ENCODE measurements at places on chromosomes 16 and 17.

- no peak for DNase-seq
These were observed 6.8 kb downstream of the MPG start for GRCh38 chr16:84718-85406.

DNA sequence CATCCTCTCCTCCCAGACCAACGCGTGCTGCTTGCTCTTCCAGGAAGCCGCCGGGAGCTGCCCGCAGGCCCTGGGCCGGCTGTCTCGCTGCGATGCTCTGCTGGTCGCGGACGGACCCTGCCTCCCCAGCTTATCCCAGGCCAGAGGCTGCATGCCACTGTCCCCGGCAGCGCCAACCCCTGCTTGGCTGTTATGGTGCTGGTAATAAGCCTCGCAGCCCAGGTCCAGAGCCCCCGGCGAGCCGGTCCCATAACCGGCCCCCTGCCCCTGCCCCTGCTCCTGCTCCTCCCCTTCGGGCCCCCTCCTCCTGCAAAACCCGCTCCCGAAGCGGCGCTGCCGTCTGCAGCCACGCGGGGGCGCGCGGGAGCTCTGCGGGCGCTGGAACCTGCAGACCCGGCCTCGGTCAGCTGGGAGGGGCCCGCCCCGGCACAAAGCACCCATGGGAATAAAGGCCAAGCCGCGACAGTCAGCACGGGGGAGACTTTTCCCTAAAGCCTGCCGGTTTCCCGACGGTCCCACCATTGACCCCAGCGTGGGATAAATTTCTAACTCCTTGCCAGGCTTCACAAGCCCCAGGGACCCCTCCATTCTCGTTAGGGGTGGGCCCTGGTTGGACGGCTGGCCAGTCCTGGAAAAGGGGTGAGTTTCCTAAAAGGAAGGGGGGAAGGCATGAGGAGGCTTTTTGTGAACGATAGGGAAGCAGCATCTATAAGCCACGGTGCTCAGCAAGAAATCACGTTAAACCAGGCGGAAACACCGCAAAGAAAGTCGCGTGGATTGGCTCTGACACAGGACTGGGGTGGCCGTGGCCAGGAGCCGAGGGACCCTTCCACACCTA lies 11.2 kb downstream of the ENPP7 start:
- DNase-seq, result no peak

DNA sequence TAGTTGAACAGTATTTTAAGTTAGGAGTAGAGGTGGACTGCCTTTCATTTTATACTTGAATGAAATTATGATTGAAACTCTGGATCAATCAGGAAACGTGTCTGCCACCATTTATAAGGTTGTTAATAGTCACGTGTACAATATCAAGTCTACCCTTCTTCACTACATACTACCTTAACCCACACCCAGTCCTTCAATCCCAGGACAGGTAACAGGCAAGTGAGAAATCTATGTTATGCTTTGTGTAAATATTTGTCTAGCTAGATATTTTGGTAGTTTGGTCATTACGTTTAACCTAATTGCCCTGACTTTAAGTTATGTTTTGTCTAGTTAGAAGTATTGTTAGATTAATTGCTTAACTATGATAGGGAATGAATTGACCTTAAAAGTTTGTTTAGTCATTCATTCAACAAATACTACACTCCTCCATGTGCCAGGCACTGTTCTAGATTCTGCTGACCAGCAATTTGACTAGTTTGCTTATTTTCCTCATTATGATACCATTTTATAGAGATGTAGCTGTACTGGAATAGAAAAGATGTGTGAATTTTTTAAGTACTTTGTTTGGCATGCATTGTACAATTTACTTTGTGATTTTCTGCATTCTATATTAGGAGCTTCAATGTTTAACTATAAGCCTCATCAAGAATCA lies 72.0 kb downstream of the NQO1 start:
- no peak for DNase-seq

- no peak for DNase-seq
These were observed 1.3 kb upstream of the MPG start for GRCh38 chr16:76535-77272.

DNA sequence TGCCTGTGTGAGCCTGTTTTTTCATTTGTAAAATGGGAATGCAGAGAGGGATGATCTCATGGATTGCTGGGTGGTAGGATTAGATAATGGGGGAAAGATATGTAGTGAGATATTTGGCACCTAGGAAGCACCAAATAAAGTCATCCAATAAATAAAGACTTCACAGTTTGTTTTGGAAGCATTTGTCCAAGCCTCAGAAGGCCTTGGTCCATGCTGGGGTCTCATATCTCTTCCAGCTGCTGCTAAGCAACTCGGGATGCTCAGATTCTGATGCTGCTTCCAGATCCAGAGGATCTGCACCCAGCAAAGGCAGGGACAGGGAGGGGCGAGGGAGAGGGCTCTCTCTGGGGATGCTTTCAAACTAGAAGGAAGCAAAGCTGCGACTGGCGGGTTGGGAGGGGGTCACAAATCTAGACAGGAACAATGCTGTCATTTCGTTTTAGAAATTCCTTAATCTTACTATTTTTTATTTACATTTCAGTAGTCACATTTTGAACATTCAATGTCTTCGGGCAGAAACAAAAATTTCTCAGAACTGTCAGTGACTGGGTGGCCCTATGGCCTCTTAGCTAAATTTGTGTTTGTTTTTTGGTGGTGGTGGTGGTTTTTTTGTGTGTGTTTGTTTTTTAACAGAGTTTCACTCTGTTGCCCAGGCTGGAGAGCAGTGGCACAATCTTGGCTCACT lies 114.9 kb upstream of the CDH5 start:
- no peak for DNase-seq

DNA sequence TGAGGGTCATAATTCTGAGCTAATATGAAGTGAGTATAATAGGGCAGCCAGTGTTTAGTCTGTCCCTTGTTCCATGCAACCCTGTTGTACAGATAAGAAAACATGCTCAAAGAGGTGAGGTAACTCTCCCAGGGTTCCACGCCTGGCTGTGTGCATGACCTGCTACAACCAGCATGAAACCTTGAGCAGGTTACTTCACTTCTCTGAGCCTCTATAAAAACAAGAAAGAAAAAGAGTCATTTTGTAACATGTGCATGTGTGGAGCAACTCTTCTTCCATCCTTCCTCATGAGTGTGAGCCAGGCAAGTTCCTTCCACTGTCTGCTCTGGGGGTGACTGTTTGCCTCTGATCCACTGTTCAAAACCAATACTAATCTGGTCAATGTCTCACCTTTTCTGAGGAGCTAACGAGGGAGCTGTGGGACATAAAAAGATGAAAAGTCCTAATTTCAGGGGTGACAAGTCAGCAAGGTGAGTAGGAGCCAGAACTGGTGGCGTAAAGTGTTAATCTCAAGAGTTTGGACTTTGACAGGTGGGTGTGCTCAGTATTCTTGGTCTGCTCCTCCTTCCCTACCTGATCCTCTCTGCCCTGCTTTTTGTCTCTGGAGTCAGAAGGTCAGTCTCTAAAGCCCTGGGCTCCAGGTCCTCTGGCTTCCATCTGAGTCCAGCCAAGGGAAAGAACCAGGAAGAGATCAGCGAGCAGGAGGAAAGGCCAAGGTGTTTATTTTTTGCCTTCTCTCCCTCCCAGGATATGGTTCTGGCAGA lies 21.5 kb downstream of the GFOD2 start:
- DNase-seq, result no peak

DNA sequence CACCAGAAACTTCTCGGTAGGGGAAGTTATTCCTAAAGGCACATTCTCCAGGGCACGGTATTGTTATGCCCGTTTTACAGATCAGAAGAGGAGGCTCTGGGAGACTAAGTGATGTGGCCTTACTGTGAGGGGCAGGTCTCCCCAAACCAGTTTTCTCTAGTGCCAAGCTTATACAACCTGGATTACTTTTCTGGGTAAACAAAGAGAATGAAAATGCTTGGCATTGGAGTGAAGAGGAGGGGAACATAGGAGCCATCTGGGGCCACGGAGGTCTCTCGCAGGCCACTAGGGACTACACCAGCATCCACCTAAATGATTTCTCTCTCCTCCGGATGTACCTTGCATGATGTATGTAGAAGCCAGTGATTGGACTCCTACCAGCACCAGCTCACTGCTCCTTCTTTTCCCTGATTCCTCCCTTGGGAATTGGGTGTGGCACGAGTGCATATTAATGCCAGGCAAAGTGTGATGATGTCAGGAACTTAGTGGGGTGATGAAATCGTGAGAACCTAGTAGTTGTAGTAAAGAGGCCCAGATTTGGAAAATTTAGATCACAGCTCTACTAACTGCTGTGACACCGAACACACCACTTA lies 674 bp downstream of the TOM1L1 start:
- no peak for DNase-seq

DNA sequence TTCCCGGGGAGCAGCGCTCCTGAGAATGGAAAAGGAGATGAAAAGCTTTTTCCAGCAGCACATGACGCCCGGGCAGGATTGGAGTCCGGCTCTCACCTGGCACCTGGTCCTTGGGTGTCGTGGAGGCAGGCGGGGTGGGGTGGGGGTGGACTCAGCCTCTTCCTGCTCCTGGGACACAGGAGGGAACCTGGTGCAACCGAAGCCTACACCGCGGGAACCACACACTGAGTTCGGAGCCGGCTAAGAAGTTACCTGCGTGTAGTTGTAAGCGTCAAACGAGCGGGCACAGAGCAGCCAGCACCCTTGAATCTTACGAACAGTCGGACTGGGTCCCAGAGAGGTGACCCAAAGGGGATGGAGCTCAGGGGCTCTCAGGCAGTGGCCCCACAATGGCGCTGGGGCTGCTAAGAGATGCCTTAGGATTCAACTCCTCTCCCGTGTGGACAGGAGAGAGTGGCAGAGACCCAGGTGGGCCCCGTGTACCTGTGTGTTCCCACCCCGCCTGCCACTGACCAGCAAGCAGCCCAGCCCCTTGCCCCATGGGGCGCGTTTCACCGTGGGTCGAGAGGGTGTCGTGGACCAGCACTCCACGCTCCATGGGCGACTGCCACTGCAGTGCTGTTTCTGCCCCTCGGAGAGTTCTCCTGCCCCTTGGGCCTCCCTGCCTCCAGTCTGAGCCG lies 105.8 kb upstream of the METRNL start:
- no peak for DNase-seq

- no peak for DNase-seq
These were observed 195.9 kb upstream of the PMFBP1 start for GRCh38 chr16:72367851-72368250.

DNA sequence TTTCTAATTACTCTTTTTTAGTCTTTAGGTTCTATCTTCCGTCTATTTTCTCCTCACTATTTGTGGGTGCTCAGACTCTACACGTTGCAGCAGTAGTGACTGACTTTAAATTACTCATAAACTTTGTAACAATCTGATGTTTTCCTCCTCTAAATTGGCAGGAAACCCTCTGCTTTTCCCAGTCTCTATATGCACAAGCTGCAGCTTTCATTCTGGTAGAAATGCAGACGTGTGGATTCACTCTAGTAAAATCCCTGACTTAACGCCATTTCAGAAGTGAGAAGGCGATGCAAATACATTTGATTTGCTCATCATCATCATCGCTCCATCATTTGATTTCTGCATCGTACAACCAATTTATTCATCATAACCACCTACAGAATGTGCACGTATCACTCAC lies 561.0 kb upstream of the ZFHX3 start:
- DNase-seq, result no peak

DNA sequence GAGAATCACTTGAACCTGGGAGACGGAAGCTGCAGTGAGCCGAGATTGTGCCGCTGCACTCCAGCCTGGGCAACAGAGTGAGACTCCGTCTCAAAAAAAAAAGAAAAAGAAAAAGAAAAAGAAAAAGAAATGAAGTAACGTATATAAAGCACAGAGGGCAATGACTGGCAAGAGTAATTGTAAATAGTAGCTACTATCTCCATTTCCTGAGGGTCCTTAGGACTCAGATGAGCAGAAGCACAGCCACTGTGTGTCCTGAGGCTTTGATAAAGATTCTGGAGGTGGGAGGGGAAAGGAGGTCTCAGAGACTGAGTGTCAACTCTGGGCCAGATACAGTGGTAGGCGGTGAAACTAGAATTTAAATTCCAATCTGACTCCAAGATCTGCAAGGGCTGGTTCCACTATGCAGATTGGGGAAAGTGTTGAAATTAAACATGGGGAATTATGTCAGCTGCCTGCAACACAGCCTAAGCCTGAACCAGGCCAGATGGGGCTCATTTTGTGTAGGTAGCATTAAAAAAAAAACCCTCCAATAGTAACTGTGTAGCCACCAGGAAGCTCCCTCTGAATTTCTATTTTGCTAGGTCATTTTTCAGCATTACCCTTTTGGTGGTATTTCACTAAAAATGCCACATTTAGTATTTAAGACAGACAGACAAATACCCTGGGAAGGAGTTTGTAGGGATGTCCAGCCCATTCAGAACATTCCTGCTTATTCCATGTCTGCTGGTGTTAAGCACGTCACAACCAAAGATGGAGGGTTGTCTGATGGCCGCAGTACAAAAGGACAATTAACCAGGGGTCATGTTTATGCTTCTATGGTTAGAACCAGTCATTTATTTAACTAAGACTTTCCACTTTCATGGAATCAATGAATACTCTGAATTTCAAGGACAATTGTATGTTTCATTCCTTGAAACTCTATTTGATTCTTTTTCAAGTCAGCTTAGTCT lies 46.1 kb downstream of the TBX4 start:
- DNase-seq, result no peak

DNA sequence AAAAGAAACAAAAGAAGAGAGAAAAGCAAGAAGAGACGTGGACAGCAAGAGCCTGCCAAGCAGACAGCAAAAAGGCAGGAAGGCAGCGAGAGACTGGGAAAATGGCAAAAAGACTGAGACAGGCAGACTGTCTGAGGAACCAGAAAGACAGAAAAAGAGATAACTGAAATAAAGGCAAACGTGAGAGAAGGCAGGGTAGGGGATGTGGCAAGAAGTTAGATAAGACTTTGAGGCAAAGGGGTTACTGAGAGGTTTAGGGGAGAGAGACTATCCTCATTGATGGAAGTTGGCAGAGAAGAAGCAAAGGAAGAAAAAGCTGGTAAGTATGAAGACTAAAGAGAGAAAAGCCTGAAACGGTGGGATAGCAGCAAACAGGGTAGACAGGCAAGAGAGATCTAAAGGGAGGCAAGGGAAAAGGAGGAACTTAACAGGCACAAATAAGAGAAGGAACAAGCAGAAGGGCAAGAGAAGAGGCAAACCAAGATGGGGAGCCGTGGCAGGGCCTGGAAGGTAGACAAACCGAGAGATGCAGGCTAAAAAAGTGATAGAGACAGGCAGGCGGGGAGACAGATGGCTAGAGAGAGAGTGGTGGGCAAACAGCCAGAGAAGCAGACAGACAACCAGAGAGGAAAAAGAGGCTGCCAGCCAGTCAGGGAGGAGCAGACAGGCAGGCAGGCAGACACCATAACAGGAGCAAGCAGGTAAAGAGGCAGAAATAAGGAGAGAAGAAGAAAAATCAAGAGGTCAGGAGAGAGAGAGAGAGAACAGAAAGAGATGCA lies 7.1 kb upstream of the CHD3 start:
- DNase-seq, result no peak

- no peak for DNase-seq
These were observed 47.5 kb upstream of the RRN3 start for GRCh38 chr16:15141586-15141985.

GRCh38 chr17:47841488-47842291 lies 617 bp upstream of the SCRN2 start:
- DNase-seq, result no peak

DNA sequence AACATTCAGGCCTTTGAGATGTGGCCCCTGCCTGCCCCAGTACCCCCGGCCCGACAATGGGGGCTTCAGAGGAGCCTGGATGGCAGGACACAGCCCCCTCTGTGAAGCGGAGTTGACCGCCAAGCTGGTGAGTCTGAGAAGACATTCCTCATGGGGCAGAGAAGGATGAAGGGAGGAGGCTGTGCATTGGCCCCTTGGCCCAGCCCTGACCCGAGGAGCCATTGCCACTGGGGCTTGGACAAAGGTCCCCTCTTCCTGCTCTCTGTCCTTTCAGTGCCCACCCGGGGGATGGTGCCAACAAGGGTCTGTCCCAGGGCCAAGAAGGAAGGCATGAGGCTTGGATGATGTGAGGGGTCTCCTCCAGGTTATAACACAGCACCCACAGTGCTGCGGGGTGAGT lies 30.9 kb upstream of the PHB1 start:
- no peak for DNase-seq

All from urinary bladder (tissue), 4 donors.